ENCODE measurements at places on chromosomes 5 and 9.
A peak's percentile ranks its signal among the peaks of the same experiment; 100 is the strongest.

DNA sequence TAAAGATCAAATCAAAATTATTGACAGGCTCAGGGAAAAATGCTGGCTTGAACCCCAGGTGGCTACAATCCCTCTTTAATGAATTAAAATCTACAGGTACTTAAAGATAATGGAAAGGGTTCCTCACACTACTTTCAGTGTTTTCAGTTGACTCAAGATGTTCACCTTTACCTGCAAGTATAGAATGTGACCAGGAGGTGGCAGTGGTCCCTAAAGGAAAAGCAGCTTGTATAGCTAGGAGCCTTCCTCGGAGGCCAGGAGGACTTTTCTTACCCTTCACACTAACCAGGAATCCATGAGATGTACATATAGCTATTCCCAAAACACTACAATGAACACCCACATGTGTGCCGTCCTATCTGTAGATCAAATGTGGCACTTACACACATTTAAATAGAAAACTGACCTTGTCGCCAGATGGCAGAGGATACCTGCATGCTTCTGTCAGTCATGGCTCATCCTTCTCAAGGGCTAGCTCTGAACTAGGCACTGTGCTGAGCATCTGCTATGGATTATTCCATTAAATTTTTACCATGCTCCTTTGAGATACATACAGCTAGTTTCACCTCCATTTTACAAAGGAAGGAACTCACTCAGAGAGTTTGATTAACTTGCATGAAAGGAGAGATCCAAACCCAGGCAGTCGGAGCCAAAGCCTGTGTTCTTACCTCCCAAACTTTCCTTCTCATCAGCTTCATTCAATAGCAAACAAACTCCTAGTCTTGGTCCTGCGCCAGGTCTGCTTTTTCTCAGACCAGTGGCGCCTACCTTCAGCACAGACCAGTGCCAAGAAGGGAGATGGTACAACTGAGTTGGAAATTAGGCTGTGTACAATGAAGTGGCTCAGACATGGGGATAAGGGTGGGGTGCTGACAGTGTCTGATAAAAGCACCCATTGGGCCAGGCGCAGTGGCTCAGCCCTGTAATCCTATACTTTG, 24.5 kb downstream of the C9orf152 start:
- peak; percentile 64 for DNase-seq

DNA sequence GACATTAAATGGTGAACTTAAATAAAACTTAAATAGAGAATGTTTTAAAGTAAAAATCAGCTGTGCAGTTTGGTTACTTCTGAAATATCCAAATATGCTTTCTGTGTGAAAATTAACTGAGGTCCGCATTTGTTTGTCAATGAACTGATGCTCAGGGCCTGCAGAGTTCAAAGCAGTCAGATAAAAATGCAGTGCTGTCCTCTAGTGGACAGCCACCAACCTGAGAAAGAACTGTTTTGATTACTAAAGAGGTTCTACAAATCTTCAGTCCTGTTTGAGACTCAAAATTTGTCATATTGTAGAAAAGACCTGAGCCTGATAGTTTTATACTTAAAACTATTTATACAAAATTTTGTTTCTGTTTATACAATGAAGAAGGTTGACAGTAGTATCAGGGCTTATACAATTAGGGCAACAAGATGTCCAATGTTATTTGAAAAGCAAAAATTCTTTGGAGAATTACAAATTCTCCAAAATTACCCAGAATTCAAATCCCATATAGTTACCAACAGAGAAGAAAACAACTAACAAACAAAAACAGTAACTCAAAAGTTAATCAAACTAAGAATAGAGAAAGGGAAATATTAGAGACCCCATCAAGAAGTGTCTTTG, 232.3 kb upstream of the TBCA start:
- DNase-seq = no peak

DNA sequence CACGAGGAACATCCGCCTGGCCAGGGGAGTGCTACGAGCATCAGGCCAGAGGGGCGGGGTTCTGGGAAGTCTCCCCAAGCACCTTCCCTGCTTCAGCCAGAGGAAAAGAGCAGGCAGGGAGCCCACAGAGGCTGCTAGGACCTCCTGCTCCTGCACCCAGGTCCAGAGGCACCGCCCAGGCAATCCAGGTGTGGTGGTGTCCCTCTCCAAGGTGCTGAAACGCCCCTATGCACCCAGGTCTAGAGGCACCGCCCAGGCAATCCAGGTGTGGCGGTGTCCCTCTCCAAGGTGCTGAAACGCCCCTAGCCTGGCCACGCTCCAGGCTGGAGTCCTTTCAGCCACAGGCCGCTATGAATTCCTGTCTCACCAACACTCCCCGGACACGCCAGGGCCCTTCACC, 10.7 kb upstream of the UBAC1 start:
- DNase-seq = no peak

- no peak for DNase-seq
Measured at GRCh38 chr9:28082671-28083070, 509.4 kb upstream of the C9orf72 start.

DNA sequence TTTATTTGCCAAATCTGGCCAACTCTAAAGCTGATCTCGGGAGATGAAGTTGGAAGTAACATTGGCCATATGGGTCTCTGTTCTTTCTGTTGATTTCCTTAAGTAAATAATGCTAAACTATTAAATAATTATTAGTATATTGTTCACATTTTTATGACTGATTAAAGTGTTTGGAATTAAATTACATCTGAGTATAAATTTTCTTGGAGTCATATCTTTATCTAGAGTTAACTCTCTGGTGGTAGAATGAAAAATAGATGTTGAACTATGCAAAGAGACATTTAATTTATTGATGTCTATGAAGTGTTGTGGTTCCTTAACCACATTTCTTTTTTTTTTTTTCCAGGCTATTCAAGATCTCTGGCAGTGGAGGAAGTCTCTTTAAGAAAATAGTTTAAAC, 9.3 kb upstream of the FGF18 start:
- no peak for DNase-seq

DNA sequence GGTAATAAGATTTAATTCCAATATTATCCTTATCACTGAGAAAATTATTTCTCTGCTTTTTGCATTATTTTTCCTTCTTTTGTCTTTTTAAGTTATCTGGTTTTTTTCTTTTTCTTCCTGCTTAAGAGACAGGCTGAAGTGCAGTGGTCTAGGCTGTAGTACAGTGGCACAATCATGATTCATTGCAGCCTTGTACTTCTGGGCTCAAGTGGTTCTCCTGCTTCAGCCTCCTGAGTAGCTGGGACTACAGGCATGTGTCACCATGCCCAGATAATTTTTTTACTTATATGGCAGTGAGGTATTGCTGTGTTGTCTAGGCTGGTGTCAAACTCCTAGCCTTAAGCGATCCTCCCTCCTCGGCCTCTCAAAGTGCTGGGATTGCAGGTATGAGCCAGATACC, 93.9 kb downstream of the SLC44A1 start:
- DNase-seq = no peak
